ENCODE measurements at places on chromosomes 6 and 20.

GRCh38 chr6:32047855-32048766 is 9.9 kb downstream of the CYP21A2 start:
- DNase-seq = no peak

DNA sequence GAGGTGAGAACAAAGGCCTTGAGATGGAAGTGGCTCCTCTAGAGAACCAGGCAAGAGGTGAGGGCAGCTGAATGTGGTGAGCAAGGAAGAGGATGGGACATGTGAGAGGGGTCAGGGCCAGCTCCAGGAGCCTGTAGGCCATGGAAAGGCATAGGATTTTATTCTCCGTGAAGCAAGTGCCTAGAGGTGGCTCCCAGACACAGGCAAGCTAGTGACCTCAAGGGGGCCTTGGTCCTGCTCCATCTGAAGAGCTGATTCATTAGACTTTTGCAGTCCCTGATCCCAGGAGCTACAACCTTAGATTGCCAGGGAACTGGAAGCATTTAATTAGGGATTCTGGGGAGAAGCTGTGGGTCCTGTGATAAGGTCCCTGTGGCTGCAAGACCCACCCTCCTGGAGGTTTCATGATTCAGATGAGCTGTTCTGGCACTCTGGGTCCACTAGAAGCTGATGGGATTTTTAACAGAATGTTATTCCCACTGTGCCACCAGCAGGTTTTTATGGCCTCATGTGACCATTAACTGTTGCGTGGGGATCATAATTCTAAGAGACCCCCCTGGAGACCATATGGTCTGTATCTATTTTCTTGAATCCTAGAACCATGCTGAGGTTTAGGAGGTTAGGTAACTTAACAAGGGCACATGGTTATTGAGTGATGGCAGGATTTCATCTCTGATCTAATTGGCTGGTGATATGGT is 90.5 kb downstream of the ELOVL5 start:
- no peak for DNase-seq

GRCh38 chr6:154848580-154848979 is 115.4 kb downstream of the SCAF8 start:
- DNase-seq = no peak

GRCh38 chr20:17796091-17796563 is 96.4 kb downstream of the BANF2 start:
- peak; percentile 38 for DNase-seq

- DNase-seq = no peak
These were observed 25.9 kb downstream of the POM121L2 start for GRCh38 chr6:27286141-27286540.

DNA sequence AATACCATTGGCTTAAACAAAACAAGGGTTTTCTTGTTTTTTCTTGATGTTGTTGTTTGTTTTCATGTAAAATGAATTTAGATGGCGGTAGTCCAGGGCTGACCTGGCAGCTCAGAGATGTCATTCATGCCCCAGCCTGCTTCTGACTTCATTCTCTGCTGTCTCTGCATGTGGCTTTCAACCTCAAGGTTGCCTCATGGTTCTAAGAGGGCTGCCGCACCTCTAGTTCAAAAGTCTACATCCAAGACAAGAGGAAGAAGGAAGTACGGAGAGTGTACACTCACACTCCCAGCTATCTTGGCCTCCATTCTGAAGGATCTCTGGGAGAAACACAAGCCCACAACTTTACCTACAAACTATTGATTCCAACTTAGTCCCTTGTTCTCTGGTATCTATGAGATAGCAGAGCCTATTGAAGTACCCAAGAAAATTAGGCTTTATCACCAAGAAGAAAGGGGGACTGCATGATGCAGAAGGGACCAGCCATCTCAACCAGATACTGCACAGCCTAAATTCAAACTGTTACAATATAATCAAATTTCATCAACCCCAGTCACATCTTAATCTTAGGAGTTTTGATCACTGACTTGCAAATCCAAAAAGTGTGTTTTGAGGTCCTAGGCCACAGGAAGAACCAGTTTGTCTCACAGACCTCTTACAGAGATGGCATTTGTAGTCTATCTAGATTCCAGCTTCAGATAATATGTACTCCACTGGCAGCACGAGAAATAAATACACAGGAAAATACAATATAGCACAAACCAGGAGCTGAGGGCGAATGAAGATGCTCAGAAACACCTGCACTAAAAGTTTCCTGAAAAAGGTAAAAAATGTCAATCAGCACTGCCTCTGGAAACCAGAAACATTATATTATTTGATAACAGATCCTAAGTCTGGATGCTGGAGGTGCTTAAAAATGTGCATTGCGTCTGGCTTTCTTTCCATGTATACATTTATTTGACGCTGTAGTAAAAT is 866 bp upstream of the BTN3A3 start:
- DNase-seq = no peak

- no peak for DNase-seq
These were observed 164.9 kb downstream of the SCML4 start for GRCh38 chr6:107658920-107659865.

DNA sequence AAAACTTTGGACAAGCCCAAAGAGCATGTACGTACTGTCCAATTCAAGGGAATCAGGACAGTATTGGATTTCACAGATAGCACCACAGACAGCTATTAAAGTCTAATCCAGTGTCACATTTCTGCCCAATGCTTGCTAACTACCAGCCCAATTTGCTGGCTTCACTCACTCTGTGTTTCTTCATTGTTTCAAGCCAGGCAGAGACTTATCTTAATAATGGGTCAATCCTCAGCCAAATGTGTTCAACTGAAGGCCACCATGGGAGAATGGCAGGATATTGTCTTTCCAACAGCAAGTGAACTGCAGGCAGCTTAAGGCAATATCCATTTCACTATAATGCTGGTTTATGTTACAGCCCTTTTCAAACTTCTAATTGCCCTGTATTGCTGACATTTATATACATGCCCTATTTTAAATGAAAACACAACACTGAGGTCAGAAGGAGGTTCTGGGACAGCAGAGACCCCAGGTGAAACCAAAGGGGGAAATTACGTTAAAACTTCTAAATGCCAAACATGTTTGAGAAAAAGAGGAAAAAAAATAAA is 142.1 kb upstream of the RSPO3 start:
- no peak for DNase-seq

- DNase-seq = no peak
These were observed 49.7 kb upstream of the TSHZ2 start for GRCh38 chr20:52922436-52922835.

DNA sequence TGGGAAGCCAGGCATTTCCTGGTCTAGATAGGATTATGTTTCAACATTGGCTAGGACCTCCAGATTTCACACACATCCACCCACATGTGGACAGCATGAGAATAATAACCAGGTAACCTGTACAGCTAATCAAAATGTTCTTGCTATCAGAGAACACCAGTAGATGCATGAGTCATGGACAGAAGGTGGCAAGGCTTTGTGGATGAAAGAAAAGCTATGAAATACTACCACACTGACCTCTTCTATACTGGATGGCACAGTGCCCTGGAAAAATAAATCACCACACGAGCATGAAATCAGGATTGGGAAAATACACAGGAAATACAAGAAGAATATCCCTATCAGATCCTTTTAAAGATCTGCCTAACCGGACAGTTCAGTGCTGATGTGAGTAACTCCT is 113.0 kb downstream of the GMDS start:
- no peak for DNase-seq

DNA sequence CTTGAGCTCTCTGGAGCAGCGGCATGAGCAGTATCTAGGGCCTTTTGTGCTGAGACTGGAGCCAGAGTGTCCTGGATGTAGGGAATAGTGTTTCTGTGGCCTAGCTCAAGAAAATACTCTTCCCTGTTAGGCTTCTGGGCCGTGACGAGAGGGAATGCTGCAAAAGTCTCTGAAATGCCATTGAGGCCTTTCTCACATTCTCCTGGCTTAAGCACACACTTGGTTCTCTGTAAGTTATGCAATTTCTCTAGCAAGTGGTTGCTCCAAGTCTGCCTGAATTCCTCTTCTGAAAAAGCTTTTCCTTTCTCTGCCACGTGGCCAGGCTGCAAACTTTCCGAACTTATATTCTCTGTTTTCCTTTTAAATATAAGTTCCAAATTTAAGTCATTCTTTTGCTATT is 744.4 kb downstream of the GRIK2 start:
- no peak for DNase-seq

DNA sequence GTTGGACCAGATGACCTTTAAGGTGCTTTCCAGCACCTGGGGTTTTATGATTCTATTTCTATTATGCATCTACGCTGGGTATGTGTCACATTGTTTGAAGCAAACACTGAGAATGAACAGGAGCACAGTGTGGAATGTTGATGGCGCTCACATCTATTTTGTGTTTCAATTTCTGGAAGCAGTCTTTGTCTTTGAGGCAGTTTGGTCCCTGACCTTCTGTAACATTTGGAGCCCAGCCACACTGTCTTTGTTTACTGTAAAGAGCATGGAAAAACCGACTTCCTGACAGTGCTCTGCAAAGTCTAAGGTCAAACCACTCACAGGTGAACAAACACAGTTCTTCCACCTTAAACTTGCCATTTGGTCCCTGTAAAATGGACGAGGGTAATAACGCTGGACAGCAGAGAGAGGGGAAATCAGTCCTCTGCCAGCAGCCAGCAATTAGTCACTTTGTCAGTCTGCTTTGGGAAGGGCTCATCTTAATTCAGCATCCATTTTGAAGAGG is 155.5 kb downstream of the PRL start:
- DNase-seq = no peak

GRCh38 chr20:58084966-58085365 is 143.5 kb downstream of the ANKRD60 start:
- no peak for DNase-seq

DNA sequence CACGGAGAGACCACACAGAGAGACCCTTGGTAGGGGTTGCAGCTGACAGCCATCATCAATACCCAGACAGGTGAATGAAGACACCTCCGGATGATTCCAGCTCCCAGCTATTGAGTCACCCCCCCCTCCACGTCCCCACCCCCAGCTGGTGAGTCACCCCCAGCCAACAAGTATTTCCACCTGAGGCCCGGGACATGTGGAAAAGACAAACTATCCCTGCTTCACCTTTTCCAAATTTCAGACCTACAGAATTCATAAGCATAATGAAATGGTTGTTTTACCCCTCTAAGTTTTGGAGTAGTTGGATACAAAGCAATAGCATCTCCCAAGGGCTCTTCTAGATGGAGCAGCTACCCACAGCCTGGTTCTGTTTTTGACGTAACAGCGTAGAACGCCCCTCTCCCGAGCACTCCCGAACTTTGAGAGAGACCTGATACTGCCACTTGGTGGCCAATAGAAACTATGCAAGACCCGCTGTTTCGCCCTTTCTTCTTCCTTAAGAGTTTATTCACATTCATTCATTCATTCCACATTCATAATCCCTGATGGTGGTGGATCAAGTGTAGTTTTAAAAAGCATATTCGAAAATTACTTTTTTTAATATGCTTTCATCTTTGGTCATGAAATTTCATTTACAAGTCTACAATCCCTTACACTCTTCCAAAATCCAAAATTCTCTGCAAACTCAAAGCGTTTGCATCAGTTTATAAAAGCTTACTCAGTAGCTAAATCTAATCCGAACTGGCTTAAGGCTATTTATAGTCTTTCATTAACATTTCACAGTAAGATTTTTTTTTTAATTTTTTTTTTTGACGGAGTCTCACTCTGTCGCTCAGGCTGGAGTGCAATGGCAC is 15.1 kb upstream of the PPP1R16B start:
- no peak for DNase-seq

DNA sequence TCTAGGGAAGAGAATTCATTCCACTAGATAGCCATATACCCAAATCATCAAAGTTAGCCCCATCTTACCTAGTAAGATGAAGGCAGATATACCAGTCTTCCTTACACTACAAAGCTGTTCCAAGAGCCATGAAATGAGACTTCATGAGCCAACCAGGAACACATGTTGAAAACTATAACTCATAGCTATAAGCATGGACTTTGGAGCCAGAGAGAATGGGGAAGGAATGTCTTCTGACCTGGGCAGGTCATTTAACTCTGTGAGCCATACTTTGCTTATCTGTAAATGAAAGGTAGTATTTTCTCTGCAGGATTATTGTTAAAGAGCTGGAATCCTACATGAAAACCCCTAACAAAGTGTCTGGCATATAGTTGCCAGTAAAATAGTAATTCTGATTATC is 27.3 kb downstream of the ADGRF5 start:
- DNase-seq = no peak

GRCh38 chr6:125940247-125941041 is 16.1 kb upstream of the HINT3 start:
- DNase-seq = no peak

DNA sequence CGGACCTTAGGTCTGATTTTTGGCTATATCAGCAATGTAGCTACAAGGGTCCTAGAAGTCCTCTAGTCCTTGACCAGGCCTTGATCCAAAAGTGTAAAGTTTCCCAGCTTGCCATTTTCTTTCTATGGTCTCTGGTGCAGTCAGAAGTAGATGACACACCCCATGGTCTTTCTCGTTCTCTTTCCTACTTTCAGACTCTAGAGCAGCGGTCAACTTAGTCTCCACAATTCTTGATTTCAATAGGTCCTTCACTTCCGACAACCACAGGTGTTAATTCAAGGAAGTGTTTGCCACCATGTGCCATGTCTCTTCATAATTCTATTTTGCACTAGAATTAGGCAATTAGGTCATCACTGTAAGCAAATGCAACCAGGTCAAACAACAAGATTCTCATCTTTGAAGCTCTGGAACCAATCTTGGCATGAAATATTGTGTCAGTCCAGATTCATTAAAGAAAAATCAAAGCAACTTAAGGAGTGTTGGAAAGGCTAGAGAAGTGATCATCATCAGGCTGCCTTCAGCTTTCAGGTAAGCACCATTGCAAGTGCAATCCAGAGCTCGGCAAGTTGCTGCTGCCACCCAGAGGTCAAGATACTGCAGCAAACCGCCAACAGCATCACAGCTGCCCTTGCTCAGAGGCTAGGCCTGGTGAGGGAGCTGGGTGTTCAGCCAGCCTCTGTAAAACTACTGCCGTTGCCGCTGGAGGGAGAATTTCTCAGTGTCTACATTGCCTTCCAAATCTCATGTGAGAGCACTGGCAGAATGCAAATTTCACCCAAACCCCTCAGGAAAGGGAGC is 5.6 kb upstream of the SYNE1 start:
- no peak for DNase-seq

GRCh38 chr6:12608016-12608860 is 108.3 kb upstream of the PHACTR1 start:
- DNase-seq = no peak

DNA sequence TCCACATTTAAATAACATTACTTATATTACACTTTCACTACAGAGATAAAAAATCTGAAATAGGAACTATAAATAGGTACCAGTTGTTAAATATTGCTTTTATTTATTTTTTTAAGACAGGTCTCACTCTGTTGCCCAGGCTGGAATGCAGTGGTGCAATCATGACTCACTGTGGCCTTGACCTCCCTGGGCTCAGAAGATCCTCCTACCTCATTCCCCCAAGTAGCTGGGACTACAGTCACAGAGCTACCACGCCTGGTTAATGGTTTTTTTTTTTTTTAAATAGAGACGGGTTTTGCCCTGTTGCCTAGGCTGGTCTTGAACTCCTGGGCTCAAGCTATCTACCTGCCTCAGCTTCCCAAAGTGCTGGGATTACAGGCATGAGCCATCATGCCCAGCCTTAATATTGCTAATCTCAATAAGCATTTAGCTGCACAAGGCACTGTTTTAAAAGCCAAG is 17.3 kb downstream of the EEF1E1 start:
- peak; percentile 46 for DNase-seq

All from AG09319 (cell line).